Activated CD4-positive, alpha-beta T cell treated with anti-CD3 and anti-CD28 coated beads, Interleukin-2, amount 10 ng/mL, durations not matched to agents 7 days and 5 days (primary cell): ENCODE measurements at places on chromosomes 1 and 21. TPM values are rescaled to one million over a fixed set of nuclear protein-coding genes. Genes with fewer than 3 reads are reported as not detected.

UMODL1 gene
- total RNA-seq = 0.10 TPM

DNA sequence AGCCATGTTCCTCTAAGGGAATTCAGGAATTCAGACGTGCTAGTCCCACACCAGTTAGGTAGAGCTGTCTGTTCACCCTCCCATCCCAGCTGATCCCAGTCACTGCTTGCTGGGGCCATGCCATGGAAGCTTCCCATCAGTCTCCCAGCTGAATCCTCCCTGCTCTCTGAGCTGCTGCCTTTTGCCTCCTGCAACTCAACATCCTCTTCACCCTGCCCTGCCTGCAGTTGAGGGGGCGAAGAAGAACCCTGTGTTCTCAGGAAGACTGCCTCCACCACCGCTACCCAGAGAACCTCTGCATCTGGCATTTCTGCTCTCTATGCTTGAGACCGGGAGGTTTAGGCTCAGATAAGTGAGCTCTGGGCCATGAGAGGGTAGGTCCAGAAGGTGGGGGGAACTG lies 16.2 kb downstream of the CDCA8 start:
- no peak for DNase-seq

DNA sequence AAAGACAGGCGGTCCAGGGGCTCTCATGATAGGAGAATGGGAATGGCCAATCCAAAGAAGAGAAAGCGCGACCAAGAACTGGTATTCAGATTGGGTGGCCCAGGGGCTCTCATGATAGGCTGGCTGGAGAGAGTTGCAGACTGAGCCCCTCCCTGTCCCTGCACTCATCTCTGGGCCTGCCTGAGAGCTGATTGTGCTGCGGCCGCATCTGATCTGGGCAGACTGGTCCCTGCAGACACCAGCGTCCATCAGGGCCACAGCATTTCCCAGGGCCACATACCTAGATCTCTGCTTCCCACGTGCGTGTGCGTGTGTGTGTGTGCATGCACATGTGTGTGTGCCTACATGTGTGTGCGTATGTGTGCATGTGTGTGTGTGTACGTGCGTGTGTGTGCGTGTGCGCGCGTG lies 30.4 kb upstream of the MAN1C1 start:
- no peak for DNase-seq

GRCh38 chr1:225940385-225941151 lies 452 bp downstream of the LEFTY2 start:
- DNase-seq = no peak

GRCh38 chr1:29454616-29455380 lies 218.5 kb downstream of the PTPRU start:
- DNase-seq = no peak
